ENCODE measurements at places on chromosomes 4 and X. TPM values are rescaled to one million over a fixed set of nuclear protein-coding genes. Genes with fewer than 3 reads are reported as not detected.

The TMPRSS11D gene
- not detected for total RNA-seq

The AREG gene
- 1.7 TPM for total RNA-seq

The AFF2 gene
- total RNA-seq = 5.8 TPM

The AVPR2 gene
- not detected for total RNA-seq

The ATOH1 gene
- total RNA-seq = not detected

The CD38 gene
- not detected for total RNA-seq

The SPANXB1 gene
- total RNA-seq = 5.3 TPM

The GPRIN3 gene
- 1.6 TPM for total RNA-seq

The GDI1 gene
- total RNA-seq = 144 TPM

The ZIC3 gene
- not detected for total RNA-seq

The FAM53A gene
- 10.5 TPM for total RNA-seq

The ZFYVE28 gene
- total RNA-seq = 0.51 TPM

The NLRP2B gene
- not detected for total RNA-seq

The PRDM5 gene
- total RNA-seq = 23.6 TPM

The LINC00632 gene
- 308 TPM for total RNA-seq

The FOXR2 gene
- not detected for total RNA-seq

The DDX53 gene
- total RNA-seq = not detected

The ARMCX4 gene
- total RNA-seq = 29.0 TPM

The KLF8 gene
- total RNA-seq = 9.6 TPM

The DDIT4L gene
- 6.9 TPM for total RNA-seq

The AMBN gene
- 0.14 TPM for total RNA-seq
